ENCODE measurements at places on chromosomes 16 and 17.
A peak's percentile ranks its signal among the peaks of the same experiment; 100 is the strongest.

DNA sequence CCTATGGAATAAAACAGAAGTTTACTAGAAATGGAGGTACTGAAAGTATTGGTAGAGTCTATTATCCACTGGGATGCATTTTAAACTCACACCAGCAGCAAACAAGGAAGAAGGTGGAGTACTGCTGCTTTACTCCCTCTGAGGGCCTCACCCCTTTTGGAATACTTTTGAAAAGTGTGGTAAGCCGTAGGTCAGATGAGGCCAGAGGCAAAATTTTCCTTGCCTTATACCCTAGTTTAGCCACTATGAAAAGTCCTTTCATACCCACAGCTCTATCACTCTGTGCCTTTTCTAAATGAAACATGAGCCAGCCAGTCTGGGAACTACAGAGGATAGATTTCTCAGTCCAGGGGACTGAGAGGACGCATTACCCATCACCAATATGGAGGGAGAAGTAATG lies 14.0 kb downstream of the GDE1 start:
- DNase-seq, result no peak

DNA sequence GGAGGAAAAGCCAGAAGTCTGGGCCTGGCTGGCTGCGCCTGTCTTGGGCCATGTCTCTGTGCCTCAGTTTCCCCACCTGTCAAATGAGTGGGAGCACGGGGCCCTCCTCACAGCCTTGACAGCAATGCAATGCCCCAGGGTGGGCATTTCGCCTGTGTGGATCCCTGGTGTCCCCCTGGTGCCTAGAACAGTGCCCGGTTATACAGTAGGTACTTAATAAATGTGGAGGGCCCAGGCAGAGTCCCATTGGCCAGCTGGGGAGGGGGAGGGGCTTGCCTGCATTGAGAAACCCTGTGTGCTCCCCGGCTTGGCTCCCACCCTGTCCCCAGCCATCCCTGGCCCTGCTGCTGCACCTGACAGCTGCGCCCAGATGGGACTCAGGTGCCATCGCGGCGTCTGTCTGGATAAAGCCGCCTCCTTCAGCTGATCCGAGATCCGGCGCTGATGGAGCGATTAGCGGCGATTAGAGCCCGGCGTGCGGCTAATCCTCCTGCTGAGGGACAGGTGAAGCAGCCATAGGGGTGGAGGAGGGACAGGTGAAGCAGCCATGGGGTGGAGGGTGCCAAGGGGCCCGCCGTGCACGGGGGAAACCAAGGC lies 12.4 kb downstream of the ZFPM1 start:
- no peak for DNase-seq

GRCh38 chr16:12214509-12214908 lies 238.0 kb downstream of the SNX29 start:
- DNase-seq, result no peak

- no peak for DNase-seq
Observed at GRCh38 chr16:20611350-20611902, 35.3 kb upstream of the ACSM2B start.

- DNase-seq, result no peak
Observed at GRCh38 chr16:53056392-53056881, 1.6 kb downstream of the CHD9 start.

GRCh38 chr16:85651629-85652430 lies 36.9 kb downstream of the GINS2 start:
- no peak for DNase-seq

GRCh38 chr17:852349-852748 lies 70.2 kb downstream of the MRM3 start:
- no peak for DNase-seq

GRCh38 chr17:76414334-76415295 lies 30.2 kb downstream of the SPHK1 start:
- DNase-seq, result no peak

DNA sequence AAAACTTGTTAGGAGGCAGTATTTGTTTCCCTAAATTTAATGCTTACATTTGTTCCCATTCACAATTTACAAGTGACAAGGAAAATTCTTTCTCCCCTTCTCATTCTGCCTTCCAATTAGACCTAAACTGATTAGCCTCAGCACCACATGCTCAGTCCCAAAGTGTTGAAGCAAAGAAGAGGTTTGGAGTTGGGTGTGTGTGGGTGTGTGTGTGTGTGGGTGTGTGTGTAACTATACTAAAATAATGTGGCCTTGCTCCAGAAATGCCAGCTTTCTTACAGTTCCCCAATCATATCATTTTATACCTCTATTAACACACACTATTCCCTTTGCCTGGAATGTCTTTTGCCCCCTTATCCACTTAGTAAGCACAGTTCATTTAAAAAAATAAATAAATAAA lies 6.9 kb upstream of the UTP6 start:
- DNase-seq, result no peak

DNA sequence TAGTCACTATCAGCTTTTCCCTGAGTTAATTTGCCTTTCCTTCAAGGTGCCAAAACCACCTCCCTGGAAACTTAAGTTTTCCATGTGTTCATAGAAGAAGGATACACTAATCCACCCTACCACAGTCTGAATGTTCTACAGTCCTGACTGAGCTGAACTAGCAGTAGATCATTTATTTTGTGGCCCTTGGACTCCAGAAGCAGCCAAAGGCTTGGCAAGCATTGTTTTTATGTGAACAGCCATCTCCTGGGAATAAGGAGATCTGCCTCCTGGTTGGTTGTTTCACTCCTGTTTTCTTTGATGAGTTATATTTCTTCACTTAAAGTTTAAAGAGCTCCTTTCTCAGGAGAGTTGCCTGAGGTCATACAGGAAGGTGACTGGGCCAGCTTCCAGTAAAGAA lies 634.6 kb upstream of the SOX9 start:
- no peak for DNase-seq

DNA sequence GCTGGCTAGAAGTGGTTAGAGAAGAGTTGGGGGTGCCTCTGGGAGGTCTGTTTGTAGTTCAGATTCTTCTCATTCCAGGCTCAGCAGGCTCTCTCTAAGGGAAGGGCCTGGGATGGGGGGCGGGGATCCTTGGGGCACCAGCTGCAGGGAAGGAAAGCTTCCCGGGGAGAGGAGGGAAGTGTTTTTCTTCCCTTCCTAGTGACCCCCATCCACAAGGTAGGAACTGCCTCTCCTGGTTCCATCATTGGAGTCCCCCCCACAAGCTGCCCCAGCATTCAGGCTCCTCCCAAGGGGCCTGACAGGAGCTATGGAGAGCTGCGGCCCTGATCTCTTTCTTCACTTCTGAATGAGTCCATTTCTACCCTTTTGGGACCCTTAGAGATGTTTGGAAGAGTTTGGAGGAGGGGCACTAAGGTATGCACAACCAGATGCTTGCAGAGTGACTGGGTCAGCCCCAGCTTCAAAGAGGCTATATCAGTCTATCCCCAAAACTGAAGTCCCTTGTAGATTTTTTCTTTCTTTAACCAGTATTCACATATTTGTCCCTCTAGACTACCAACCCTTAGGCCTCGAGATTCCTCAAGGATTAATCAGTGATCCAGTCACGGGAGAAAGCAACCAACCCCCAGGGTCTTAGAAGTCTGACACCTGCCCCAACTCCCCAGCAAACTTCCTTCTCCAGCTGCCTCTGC lies 13.9 kb upstream of the FZD2 start:
- DNase-seq, result no peak

DNA sequence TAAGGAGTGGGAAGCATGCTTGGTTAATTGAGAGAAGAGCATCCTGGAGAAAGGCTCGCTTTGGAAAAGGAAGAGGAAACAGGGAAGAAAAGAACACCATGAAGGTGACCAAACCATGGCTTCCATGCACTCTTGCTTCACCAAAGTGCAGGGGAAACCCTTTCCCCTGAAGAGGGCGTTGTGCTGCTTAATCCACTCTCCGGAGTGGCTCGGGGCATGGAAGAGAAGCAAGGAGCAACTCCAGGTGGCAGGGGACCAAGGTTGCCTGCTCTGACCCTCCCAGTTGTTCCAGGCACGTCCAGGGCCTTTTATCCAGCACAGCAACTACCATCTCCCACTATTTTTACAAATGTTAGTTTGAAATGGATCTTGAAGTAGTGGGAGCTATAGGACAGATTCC lies 108.1 kb downstream of the STX8 start:
- no peak for DNase-seq

GRCh38 chr17:59725691-59726090 lies 18.2 kb downstream of the VMP1 start:
- no peak for DNase-seq

GRCh38 chr17:47934856-47935255 lies 6.5 kb upstream of the PNPO start:
- no peak for DNase-seq

DNA sequence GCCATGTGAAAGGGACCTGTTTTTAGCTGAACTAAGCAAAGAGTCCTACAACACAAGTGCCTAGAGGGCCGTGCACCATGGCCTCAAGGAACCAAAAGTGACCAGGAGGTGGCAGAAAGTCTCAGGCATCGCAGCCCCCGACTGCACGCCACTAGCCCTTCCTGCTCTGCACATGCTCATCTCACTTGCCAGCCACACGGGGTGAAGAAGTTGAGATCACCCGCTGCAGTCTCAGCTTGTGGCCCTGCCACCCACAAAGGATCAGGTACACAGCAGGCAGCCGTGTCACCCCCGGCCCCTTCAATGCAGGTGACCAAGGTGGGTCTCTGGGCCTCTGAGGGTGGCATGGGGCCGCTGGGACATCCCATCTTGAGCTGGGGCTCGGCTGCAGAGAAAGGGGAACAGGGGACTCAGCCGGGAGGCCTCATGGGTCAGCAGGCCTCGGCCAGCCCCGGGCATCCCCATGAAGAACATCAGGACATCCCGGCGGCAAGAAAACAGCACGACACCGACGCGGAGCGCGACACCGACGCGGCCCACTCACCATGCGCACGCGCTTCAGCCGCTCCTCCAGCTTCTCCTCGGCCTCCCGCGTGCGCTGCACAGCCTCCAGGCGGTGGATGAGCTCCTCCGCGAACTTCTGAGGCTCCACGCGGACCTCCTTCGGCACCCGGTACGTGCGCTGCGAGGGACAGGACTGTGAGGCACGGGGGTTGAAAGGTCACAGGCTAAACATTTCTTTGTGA lies 21.0 kb downstream of the PDIA2 start:
- DNase-seq, result no peak

- DNase-seq, result no peak
Observed at GRCh38 chr16:67430977-67431774, at the start of gene HSD11B2. Gene HSD11B2, plus strand, starts transcription at chr16:67431121. Its CDS starts 128 bp downstream, at chr16:67431249.

GRCh38 chr16:48395375-48395774 lies 10.2 kb upstream of the SIAH1 start:
- DNase-seq, result no peak

DNA sequence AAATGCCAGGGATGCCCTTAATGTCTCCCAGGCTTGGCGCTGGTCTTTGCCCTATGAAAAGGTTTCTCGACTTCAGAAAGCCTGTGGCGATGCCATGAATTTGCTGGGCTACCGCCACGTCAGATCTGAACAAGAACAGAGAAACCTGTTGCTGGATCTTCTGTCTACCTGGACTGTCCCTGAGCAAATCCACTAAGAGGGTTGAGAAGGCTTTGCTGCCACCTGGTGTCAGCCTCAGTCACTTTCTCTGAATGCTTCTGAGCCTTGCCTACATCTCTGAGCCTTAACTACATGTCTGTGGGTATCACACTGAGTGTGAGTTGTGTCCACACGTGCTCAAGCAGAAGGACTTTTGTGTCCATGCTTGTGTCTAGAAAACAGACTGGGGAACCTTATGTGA lies 11.4 kb downstream of the CHST4 start:
- DNase-seq, result no peak

DNA sequence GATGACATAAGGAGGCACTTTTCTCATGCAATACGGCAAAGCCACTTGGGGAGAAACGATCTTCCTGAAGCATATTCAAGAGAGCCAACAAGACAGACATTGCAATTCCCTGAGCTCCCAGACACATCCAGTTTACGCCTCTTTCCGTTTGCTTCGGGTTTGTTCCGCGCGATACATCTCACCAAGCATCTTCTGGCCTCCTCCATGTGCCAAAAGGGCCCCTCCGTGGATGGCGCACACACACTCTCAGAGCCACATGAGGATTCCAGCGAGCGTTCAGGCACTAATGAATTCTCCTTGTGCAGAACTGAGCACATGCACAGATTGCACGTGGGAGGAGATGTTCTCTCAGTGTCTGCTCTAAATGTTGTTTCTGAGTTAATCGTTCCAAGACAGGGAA lies 146.7 kb upstream of the SHISA6 start:
- no peak for DNase-seq

- no peak for DNase-seq
Observed at GRCh38 chr16:73228649-73229048, 180.7 kb upstream of the ZFHX3 start.

GRCh38 chr17:40809721-40810421 lies 10.1 kb upstream of the KRT28 start:
- no peak for DNase-seq

- DNase-seq, result no peak
Observed at GRCh38 chr17:57569021-57569420, 176.1 kb downstream of the CCDC182 start.

DNA sequence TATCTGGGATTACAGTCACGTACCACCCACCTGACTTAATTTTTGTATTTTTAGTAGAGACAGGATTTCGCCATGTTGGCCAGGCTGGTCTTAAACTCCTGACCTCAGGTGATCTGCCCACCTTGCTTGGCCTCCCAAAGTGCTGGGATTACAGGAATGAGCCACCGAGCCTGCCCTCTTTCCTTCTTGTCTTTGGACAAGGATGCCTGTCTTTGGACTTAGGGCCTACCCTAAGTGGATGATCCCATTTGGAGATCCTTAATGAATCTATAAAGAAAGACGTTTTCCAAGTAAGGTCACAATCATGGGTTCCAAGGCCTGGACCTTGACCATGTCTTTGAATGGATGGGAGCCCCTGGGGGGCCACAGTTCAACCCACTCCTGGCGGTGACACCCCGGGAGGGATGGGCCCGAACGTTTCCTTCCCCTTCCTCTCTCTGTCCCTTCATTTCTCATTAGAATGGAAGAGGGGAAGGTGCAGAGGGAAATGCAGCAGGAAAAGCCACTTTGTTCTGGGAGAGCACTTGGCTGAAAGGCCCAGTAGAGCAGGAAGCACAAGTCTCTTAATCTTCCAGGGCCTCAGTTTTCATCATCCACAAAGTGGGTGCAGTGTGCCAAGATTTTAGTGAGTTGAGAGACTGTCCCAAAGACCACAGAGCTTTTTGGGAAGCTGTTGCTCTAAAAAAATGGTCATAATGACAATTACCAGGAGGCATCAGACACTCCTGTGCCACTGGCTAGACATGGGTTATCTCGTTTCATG lies 353.3 kb downstream of the SEC14L1 start:
- DNase-seq, result no peak

DNA sequence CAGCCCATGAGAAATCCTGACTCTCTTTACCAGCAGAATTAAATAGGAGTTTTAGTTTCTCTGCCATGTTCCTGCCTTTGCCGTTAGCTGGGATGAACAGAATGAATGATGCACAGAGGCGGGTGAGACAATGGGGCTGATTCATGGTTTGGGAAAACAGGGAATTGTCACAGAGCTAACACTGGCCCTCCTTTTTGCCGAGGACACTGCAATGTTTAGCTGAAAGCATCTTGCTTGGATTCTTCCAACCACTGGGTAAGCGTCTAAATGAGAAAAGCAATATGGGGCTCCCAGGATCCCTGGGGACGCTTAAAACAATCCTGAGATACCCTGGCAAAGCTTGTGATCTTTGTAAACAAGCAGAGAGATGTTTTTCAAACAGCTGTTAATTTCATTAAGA lies 12.8 kb upstream of the PAFAH1B1 start:
- DNase-seq, result no peak

- peak; percentile 14 for DNase-seq
Observed at GRCh38 chr16:47461598-47462266, 601 bp downstream of the PHKB start.

- DNase-seq, result no peak
Observed at GRCh38 chr17:29583324-29584248, 5.9 kb downstream of the GIT1 start.

Data from left renal cortex interstitium (tissue), 4 donors.